Stimulated activated CD8-positive, alpha-beta memory T cell treated with anti-CD3 and anti-CD28 coated beads, Interleukin-2, amount 100 ng/mL, for 48 hours (primary cell): ENCODE measurements at places on chromosomes 11 and 22.

GRCh38 chr22:50222508-50222907, 21.7 kb downstream of the SELENOO start:
- no peak for DNase-seq

DNA sequence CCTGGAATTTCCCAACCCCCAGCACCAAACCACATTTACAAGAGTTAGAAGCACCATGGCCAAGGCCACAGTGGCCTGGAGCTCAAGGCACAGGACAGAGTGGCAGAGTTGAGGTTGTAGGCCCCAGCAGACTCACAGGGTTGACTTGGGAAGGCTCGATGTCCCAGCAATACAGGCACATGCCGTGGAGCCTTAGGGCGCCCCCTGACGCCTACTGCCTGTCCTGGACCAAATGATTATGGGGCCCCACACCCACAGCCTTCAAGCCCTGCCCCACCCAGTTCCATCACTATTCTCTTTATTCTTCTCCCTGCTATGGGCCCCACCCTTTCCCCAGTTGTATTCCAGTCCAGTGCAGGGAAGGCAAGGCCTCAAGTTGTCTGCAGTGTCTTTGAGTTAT, at the start of gene CCDC179:
CCDC179 (minus strand) TSS at position 234 of the 400 bp plus-strand sequence; CDS start at position 181, 53 bp downstream.
- no peak for DNase-seq

- DNase-seq: no peak
Measured at GRCh38 chr11:30508594-30508993, 77.6 kb downstream of the MPPED2 start.

- DNase-seq: no peak
Measured at GRCh38 chr11:32706985-32707741, 87.3 kb downstream of the CCDC73 start.

DNA sequence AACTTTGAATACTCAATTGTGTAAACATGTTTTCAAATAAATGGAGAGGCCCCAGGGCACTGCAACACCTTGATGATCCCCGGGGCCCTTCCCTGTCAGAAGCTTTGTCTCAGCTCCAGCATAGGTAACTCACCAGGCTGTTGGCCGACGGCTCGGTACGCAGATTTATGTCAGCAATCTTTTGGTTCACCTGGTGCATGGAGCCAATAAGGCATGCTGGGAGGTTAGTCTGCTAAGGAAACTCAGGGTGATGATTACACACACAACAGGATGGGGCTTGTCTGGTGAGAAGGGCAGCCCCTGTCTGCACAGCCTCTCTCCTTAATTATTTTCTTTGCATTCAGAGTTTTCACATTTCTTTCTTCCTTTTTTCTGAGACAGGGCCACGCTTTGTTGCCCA, 10.8 kb downstream of the FAM227A start:
- DNase-seq: no peak

- DNase-seq: peak; percentile 9
Measured at GRCh38 chr22:17842386-17842785, 68.1 kb upstream of the BID start.

GRCh38 chr11:94342250-94342649, 37.9 kb downstream of the IZUMO1R start:
- DNase-seq: no peak

- no peak for DNase-seq
Measured at GRCh38 chr11:3044004-3044403, 13.2 kb downstream of the CARS1 start.

- no peak for DNase-seq
Measured at GRCh38 chr11:66646828-66647227, 8.3 kb downstream of the RBM4 start.
